Activated CD4-positive, alpha-beta T cell treated with anti-CD3 and anti-CD28 coated beads for 24 hours (primary cell): ENCODE measurements at places on chromosomes 4 and X.

GRCh38 chrX:72712094-72712755 is 1.9 kb downstream of the PHKA1 start:
- DNase-seq, result no peak

GRCh38 chr4:30454504-30454903 is 265.7 kb upstream of the PCDH7 start:
- DNase-seq, result no peak

DNA sequence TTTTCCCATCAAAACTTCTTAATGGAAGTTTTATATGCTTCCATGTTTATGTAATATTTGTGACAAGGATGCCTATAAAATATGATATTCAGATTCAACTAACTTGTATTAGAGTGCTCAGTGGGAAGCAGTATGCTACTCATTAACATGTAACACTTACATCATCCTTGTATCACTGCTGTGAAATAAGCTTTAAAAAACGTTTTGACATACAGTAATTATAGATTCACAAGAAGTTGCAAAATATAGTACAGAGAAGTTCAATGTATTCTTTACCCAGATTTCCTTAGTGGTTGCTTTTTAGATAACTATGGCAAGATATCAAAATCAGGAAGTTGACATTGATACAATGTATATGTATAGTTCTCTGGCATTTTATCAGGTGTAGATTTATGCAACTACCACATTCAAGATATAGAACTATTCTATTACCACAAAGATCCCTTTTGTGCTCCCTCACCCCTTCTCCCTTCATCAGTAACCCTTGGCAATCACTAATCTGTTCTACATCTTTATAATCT is 56.3 kb downstream of the DTHD1 start:
- no peak for DNase-seq

DNA sequence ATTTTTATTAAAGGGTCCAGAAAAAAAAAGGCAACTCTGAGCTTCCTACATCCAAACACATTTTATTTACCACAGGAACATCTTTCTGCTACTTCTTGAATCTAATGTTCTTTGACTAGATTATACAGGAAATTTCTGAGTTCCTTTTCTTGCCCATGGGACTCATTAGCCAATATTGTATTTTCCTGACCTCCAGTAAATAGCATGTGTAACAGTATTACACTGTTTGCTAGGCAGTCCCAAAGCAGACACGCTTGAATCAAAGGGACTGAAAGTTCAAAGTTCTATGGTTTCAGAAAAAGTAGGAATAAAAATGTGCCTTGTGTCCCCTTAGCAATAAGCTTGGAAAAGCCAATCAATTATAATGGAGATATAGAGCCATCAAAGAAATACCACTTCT is 57.4 kb downstream of the MOSPD2 start:
- DNase-seq, result no peak

DNA sequence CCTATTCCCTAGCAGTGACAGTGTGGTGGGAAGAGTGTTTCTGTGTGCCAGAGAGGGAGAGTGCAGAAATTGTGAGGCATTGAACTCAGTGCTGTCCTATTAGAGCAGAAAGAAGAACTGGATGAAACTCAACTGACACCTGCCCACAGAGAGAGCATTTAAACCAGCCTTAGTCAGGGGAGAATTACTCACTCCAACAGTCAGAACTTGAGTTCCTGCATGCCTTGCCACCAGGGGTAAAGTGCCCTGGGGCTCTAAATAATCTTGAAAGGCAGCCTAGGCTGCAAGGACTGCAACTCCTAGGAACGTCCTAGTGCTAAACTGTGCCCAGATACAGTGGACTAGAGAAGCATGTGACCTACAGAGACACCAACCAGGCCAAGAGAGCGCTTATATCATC is 12.8 kb downstream of the CYSLTR1 start:
- no peak for DNase-seq

GRCh38 chr4:70544279-70544868 is 26.0 kb downstream of the AMTN start:
- no peak for DNase-seq

DNA sequence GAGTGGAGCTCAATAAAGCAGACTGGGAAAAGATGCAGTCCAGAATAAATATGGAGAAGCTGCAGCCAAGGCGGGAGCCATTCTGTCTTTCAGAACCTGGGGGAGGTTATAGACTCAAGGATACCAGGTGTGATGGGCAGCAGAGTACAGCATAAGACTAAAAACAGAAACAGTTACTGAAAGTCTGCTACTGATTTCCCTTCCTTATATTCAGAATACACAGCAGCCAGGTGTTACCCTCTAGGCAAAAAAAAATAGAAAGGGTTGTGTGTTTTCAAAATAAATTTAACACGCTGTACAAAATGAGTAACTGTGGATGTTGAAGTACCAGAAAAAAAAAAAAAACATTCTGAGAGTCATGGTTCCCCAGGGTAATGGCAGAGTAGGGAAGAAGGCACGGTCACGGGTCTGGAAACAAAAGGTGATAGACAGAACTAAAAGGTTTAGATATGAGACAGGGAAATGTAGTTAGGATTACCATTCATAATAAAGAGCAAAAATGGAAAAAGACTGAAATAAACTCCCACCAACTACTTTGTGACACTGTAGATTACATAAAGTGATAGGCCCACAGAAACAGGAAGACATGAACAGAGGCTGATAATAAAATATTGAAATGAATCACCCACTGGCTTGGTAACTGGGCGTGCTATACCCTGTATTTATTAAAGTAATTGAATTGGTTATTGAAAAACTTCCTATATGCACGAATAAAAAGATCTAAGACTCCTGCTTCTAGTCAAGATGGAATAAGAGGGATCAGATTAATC is 10.8 kb upstream of the HHIP start:
- DNase-seq, result no peak

DNA sequence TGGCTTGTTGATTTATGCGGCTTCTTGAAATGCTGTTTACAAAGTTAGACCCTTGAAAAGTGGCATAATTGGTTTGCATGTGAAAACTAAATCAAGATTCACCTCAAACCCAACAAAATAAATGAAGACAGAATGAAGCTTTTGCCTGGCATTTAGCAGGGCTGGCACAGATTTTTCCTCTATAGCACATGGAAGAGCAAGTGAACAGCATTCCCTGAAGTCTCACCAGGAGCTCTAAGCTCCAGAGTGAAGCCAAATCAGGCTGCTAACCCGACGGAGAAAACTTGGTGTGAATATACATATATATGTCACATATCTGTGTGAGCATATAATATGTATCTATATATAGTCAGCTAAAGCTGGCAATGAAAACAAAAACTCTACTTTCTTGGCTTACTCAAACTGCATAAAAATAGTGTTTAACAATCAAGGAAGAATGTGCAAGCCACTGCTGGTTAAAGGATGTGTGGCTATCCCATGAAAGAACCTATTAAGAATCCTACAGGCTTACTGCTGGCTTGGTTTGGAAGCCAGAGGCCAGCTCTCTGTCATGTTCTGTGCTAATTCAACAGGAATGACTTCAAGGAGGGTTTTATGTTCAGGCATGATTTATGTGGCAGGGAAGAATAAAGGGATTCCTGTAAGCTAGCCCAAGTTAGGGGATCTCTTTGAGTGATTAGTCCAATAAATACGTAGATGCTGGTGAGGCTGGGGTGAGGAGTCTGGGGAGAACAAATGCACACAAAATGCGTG is 69.9 kb downstream of the MFAP3L start:
- DNase-seq, result no peak

DNA sequence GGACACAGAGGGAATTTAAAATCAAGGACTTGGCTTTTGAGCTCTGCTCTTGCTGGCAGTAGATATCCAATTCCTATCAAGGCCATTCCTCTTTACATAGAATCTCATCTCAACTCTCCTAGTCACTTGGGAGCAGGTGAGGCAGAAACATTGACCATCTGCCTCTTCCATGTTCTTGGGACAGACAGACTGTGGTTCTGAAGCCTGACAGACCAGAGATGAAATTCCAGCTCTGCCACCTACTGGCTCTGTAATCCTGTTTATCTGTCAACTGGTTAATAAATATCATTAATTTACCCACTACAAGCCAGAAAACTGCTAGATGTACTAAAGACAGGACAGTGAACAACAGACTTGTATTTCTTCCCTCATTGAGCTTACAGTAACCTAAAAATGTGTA is 300.8 kb downstream of the ADGRL3 start:
- no peak for DNase-seq

- no peak for DNase-seq
Measured at GRCh38 chr4:154511548-154511947, 19.9 kb upstream of the DCHS2 start.

- DNase-seq, result no peak
Measured at GRCh38 chr4:121053601-121054143, 18.7 kb downstream of the NDNF start.

DNA sequence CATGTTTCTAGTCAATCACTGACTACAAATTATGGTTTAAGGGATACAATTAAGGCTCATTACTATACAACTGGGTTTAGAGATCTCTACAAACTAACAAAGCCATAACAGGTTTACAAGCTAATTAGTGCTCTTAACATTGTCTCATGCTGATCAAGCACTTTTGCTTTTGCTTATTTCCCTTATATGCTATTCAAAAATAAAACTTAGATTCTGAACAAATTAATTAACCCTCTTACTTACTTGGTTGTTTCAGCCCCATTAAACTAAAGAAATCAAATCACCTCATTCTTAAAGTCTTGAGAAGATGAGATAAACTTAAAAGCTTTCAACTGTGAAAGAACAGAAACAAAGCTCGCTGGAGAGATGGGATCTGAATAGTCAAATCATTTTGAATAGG is 2024.5 kb upstream of the ADGRL3 start:
- no peak for DNase-seq

- DNase-seq, result no peak
Measured at GRCh38 chr4:86558797-86559196, 35.3 kb upstream of the PTPN13 start.
